Cerebellar cortex (tissue), 1 donor: ENCODE measurements at places on chromosomes 12 and 14.

- DNase-seq: peak; percentile 91
Observed at GRCh38 chr12:56348776-56349175, 10.1 kb downstream of the IL23A start.

- DNase-seq: no peak
Observed at GRCh38 chr14:104657563-104658324, 31.7 kb upstream of the INF2 start.

- peak; percentile 46 for DNase-seq
Observed at GRCh38 chr12:131830335-131830913, 2.2 kb downstream of the MMP17 start.

DNA sequence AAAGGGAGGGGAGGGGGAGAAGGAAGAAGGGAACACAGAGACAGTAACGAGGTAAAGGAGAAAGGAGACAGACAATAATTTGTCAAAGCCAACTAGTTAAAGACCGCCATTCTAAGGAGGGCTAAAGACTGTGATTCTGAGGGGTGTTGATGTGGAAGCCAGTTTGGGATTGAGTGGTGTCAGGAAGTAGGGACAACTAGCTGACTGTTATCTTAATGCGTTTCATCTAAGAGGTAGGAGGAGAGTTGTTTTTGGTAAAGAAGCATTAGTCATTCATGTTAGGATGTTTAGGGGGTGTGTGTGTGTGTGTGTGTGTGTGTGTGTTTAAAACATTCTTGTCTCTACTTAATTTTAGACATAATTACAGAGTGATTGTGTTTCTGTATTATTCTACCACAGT is 95.0 kb downstream of the INSM2 start:
- DNase-seq: no peak
